ENCODE measurements at places on chromosomes 13 and 19.
A peak's percentile ranks its signal among the peaks of the same experiment; 100 is the strongest.

DNA sequence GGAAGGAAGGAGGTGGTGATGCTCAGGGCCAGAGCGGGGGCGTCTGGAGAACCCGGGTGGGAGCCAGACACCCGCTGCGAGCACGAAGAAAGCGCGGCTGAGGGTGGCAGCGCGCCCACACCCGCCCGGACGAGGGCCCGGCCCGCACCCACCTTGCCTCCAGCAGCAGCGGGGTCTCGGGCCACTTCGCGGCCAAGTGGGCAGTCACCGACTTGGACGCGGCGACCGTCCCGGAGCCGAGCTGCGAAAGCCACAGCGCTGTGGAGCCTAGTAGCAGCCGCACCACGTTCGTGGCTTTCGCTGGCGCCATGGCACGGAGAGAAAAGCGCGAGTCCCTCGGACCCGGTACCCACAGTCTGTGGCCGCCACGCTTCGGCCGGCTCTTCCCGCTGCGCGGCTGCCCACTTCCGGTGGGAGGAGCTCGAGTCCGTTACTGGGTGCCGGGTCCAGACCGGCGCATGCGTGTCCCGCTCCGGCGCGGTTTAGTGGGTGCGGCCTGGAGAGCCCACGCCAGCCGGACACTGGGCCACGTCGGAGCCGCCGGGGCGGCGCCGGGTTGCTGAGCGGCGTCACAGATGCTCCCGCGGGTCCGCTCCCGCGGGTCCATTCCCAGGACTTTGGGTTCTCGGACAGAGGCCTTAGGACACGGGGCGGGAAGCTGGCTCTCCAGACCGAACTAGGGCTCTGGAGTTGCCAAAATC is at the start of gene UGGT2:
TSS of gene UGGT2 (minus strand) at position 399 of the 701 bp plus-strand sequence. CDS start at position 310, 89 bp downstream.
- peak; percentile 24 for DNase-seq

DNA sequence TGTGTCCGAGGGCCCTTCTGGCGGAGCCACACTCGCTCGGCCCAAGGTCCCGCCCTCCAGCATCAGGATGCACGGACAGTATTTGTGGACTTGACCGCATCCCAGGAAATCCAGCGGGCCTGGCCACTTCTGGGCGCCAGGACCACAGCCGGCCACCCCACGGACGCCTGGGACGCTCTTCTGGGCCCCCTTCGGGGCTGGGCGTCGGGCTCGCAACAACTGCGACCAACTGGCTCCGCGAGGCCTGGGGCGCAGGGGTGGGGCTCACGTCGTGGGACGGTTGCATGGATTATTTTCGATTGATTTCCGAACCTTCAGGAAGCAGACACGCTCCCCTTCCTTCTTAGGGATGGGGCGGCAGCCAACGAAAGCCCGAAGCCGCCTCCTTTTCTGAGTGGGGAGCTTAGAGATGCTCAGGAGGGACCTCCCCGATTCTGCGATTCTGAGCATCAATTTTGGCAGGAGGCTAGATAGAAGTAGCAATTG is 521 bp upstream of the NUP58 start:
- DNase-seq = no peak

DNA sequence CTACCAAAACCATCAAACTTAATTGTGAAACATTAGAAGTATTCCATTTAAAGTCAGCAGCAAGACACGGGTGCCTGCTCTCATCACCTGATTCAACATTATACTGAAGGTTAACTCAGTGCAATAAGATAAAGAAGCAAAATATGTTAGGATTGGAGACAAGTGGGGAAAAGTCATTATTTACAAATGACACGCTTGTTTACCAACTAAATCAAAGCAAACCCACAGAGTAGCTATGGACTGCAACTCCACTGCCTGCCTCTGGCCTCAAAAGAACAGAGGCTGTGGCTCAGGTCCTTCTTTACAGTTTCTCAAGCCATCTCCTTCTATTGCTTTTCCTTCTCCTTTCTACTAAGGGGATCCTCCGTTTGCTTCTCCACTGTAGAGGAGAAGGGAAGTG is 21.0 kb upstream of the ATP12A start:
- no peak for DNase-seq

GRCh38 chr13:55467476-55467875 is 1673.2 kb upstream of the PRR20A start:
- no peak for DNase-seq

DNA sequence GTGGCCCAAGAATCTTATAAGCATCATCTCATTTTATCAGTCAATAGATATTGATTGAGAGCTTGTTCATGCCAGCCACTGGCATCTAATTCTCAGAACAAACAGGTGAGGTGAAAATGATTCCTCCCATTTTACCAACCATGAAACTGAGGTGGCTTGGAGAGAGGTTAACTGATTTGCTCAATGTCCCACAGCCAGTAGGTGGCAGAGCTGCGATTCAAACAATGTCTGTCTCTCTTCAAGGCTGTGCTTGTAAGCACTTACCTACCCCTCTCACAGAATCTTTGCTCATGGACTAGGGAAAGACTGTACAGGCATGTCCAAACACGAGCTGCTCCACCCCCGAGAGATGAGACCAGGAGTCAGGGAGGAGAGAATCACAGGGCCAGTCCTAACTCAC is 21.5 kb upstream of the GSX1 start:
- DNase-seq = no peak

DNA sequence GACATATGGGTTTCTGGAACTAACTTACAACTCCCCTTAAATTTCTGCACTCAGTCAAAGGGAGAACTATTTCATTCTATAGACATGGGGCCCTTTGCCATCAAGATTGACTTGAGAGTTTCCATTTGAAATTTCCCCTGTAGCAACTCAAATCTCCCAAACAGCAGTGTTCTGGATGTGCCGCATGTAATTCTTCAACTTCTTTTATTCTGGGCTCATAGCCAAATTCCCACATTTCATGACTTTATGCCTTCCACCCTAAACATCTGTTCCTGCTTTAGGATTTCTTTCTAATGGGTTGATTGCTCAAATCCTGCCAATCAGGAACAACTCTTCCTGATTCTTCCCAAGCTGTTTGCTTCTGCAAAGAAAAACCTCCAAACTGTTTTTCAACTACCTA is 336.0 kb downstream of the TBC1D4 start:
- DNase-seq = no peak

GRCh38 chr13:37148501-37148900 is 43.0 kb upstream of the CSNK1A1L start:
- no peak for DNase-seq

DNA sequence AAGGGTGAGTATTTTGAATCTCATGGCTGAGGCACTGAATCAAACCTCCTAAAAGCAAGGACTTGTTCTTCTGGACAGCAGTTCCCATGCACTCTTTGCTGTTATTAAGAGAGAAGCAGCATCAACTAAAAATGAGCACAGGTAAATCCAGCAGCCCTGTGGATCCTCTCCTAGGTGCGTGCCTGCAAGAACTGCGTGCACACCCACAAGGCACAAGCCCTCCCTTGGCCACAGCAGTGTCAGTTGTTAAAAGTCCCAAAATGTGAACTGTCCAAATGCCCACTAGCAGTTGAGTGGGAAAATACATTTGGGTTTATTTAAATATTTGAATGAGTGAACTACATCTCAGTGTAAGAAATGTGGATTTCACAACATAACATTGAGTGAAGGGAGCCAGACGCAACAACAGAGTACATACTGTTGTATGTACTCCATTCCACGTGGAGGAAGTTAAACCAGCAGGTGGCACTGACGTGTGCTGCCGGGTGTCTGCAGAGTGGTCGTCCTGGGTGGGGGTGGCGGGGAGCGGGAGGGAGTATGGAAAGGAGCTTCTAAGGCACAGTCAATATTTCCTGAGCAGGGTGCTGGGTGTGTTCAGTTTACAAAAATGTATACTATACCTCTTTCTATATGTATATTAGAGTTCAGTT is 266.4 kb downstream of the NALCN start:
- no peak for DNase-seq

DNA sequence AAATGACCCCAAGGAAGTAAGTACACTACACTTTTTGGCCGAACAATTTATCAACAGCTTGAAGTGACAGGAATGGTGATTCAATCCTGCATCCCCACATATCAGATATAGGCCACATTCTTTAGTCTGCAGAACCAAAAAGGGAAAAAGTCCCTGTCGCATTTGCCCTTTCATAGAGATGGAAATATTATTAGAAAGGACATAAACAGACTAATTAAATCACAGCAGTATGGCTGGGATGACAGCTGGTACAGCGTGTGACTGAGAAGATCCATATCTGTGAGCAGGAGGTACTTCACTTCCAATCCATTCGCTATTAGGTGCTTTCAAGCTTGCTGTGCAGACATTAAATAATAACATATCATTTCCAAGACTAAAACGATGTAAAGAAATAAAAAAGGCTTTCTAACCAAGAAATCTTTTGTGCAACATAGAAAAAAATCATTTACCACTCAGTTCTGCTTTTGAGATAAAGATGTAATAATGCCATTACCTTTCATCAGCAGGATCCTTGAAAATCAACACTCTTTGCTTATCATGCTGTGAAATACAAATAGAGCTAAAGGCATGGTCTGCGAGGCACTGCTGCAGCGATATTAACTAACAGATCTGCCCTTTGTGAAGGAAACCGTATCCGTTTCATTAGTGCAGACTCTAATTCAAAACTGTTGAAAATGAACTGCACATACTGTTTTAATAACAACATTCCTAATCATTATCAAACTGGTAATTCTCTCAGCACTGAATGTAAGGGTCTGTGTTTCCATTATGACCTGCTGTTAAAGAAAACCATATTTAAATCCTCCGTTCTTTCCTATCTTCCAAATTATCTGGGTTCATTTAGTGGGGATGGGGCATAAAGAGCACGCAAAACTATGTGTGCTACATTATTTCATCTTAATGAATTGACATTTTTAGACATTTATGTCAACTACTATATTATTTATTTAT is 245.6 kb downstream of the DACH1 start:
- DNase-seq = no peak

- DNase-seq = no peak
Observed at GRCh38 chr19:48714759-48715675, 4.5 kb downstream of the MAMSTR start.

- DNase-seq = no peak
Observed at GRCh38 chr19:5621945-5622464, 571 bp downstream of the SAFB2 start.

- DNase-seq = no peak
Observed at GRCh38 chr13:53631511-53631910, 602.9 kb downstream of the OLFM4 start.

GRCh38 chr13:30572859-30573275 is 44.9 kb upstream of the USPL1 start:
- no peak for DNase-seq

GRCh38 chr19:30086916-30087315 is 144.9 kb downstream of the URI1 start:
- DNase-seq = no peak

- DNase-seq = no peak
Observed at GRCh38 chr19:6779206-6779605, 6.7 kb downstream of the VAV1 start.

- DNase-seq = no peak
Observed at GRCh38 chr13:110105136-110105535, 201.8 kb downstream of the COL4A1 start.

GRCh38 chr13:82848766-82849165 is 1033.5 kb downstream of the SLITRK1 start:
- DNase-seq = no peak

- DNase-seq = no peak
Observed at GRCh38 chr13:108674771-108675170, 45.4 kb downstream of the MYO16 start.

DNA sequence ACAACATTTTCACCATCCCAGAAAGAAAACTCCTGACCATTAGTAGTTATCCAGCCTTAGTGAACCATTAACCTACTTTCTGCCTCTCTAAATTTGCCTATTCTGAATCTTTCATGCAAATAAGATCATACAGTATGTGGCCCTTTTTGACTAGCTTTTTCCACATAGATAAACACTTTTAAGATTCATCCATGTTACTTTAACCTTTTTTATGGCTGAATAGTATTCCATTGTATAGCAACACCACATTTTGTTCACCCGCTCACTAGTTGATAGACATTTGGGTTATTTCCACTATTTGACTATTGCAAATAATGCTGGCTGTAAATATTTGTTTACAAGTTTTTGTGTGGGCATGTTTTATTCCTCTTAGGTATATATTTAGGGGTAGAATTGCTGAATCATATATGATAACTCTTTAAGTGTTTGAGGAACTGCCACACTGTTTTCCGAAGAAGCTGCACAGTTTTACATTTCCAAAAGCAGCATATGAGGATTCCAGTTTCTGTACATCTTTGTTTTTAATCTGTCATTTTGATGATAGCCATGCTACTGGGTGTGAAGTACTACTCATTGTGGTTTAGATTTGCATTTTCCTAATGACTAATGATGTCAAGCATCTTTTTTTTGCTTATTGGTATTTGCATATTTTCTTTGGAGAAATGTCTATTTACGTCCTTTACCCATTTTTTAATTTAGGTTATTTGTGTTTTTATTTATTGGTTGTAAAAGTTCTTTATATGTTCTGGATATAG is 17.1 kb downstream of the COG6 start:
- DNase-seq = no peak

DNA sequence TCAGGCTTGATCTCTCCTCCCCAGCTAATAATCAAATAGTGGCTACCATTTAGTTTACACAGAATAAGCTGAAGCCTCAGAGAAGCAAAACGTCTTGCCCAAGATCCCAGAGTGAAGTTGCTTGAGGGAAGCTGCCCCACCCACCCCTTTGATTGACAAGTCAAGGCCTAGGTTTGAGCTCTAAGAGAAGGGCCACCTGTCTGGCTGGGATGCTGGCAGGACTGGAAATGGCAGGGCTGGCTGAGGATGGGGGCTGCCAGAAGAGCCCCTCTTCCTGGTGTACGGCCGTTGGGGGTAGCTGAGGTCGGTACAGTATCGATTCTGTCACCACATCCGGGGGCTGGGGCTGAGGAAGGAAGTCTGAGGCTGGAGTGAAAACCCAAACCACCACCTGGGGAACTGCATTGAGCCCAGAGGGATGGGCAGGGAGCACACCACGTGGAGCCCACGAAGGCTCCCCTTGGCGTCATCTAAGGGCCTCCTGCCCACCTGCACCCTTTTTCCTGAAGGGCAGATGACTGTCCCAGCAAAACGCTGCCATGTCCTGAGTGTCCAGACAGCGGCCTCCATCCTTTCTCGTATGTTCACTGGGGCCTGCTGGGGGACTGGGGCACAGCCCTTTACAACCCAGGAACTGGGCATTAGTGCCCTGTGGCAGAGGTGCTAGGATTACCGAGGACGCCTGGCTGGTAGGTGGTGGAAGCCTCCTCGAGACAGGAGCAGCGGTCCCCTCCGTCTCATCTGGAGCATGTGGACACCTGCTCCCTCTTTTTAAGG is 1.4 kb upstream of the PRKD2 start:
- DNase-seq = peak; percentile 52

DNA sequence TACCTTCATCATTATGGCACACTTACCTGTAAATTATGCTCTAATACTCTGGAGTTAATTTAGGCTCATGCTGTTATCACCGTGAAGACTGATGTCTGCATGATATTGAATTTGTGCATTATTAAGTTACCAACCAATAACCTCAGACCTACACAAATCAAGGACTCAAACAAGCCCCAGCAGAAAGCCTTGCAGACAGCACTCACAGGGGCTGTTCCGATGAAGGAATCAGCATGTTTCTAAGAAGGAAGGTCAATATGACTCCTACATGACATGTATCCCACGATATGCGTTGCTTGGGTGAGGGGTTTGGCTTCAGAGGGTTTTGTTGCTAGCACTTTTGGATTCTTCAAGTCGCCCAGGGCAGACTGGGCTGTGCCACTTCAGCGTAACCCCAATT is 1071.2 kb upstream of the SLC10A2 start:
- DNase-seq = no peak
